Tibial nerve (tissue), 4 donors: ENCODE measurements at places on chromosomes 7 and 10.

GRCh38 chr10:66843396-66843795, 82.4 kb upstream of the LRRTM3 start:
- DNase-seq = no peak

- DNase-seq = no peak
These were observed 37.8 kb downstream of the COBL start for GRCh38 chr7:51278797-51279196.

DNA sequence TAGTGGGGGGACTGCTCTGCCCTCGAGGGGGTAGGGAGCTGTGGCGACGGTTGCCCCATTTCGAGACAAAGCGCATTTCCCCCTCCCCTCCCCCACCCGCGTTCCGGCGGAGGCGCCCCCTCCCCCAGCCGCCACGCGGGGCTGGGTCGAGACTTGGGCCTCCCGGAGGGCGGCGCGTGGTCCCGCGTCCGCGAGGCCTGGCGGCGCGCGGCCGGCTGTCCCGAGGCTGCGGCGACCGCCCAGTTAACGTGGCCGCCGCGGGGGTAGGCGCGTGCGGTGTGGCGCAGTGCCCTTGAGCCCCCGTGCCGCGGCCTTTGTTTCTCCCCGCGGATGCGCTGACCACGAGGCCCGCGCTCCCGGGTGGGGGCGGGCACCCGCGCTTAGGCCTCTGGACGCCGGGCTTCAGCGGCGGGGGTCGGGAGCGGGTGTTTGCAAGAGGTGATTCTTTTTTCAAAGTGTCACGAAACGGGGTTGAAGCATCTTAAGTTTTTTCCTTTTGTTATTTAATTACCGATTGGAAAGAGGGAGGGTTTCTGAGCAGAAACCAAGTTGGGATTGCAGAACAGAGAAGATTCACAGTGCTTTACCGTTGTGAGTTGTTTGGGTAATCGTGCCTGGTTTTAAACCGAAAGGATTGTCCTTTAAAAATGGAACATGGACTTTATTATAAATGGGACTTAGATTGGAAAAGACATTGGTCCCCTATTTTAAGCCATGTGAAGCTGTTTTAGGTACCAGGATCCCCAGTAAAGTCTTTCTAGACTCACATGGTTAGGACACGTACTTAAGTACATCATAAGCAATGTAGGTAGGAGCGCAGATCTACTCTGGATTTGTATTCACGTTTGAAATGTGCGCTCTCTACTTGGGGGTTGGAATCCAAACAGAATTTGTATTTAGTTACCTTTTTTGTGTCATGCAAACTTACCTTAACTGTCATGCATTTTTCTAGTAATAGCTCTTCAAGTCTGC, 760 bp downstream of the CBX3 start:
- peak; percentile 22 for DNase-seq

- no peak for DNase-seq
These were observed 14.8 kb downstream of the MYL10 start for GRCh38 chr7:101614098-101614938.

DNA sequence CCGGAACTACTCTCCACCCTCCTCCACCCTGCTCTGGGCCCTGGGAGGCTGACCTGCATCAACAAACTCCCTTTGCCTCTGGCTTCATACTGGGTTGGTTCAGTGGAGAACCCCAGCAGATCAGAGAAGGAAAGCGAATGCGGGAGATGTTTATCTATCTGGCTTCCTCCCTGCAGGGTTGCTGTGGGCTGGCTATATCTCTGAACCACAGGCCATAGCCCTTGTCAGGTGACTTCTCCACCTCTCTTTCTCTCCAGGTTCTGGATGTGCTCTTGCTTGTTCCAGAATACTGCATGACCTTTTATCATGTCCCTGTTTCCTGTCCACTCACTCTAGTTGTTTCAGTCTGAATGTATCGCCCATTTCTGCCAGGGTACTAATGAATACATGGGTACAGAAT, 51.7 kb upstream of the IFRD1 start:
- no peak for DNase-seq

GRCh38 chr10:33618196-33618595, 283.7 kb upstream of the NRP1 start:
- DNase-seq = no peak

- DNase-seq = no peak
These were observed 71.1 kb upstream of the MYL10 start for GRCh38 chr7:101699881-101700823.

GRCh38 chr10:107152087-107152486, 12.4 kb downstream of the SORCS1 start:
- DNase-seq = no peak

GRCh38 chr10:103982639-103983038, 15.7 kb downstream of the SLK start:
- DNase-seq = no peak

- DNase-seq = no peak
These were observed 16.6 kb upstream of the ADRB1 start for GRCh38 chr10:114027041-114027394.

DNA sequence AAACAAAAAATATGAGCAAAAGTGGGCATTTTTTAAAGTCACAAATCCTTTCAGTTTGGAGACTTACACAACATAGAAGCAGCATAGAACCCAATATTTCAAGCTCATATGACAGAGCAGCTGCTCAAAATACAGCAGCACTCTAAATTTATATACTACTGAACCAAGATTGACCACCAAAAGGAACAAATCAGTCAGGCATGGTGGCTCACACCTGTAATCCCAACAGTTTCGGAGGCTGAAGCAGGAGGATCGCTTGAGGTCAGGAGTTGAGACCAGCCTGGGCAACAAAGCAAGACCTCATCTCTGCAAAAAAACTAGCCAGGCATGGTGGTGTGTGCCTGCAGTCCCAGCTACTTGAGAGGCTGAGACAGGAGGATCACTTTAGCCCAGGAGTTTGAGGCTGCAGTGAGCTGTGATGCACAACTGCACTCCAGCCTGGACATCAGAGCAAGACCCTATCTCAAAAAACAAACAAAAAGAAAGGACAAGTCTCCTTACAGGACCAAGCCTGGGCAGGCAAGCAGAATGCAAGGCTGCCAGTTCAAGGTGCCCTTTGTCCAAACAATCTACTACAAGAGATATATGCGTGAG, 40.0 kb downstream of the PARD3 start:
- no peak for DNase-seq

GRCh38 chr10:81831060-81831459, 43.9 kb upstream of the NRG3 start:
- no peak for DNase-seq

- no peak for DNase-seq
These were observed 5.2 kb downstream of the ZNF655 start for GRCh38 chr7:99563650-99564049.

GRCh38 chr7:140304191-140304799, 94.0 kb downstream of the SLC37A3 start:
- DNase-seq = no peak

GRCh38 chr7:50807026-50807730, 24.5 kb upstream of the GRB10 start:
- no peak for DNase-seq

DNA sequence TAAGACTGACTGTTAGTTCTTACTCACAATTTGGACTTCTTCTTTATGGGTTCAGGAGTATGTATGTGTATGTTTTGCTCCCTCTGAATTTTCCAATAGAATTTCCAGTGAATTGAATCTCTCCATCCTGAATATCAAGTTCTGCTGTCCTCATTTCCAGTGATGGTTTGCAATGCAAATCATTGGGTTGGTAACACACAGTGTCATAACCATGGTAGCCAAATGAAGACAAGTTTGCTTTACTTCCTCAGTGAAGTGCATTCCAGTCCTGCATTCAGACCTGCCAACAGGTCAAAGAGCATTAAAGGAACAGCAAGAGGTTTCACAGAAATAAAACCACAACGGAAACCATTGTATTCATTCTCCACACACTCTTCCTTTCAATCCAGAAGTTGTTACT, 15.2 kb downstream of the ITPRID1 start:
- no peak for DNase-seq

DNA sequence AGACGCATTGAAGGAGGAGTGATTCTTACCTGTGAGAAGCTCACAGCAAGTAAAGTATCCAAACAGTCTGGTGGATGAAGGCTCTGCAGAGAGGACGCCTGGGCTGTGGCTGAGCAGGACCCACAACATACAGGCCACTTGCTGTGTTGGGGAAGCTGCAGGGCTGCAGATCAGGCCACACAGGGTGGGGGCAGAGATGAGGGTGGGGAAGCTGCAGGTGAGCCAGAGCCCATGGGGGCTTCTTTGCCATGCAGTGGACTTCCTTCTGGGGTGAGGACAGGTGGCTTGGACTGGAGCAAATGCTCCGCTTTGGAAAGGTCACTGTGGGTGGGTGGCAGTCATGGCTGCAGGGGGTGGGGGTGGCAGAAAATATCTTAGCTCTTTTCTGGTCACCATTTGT, 214.8 kb downstream of the GLRX3 start:
- no peak for DNase-seq

GRCh38 chr10:86931872-86932271, 25.5 kb downstream of the MMRN2 start:
- no peak for DNase-seq

DNA sequence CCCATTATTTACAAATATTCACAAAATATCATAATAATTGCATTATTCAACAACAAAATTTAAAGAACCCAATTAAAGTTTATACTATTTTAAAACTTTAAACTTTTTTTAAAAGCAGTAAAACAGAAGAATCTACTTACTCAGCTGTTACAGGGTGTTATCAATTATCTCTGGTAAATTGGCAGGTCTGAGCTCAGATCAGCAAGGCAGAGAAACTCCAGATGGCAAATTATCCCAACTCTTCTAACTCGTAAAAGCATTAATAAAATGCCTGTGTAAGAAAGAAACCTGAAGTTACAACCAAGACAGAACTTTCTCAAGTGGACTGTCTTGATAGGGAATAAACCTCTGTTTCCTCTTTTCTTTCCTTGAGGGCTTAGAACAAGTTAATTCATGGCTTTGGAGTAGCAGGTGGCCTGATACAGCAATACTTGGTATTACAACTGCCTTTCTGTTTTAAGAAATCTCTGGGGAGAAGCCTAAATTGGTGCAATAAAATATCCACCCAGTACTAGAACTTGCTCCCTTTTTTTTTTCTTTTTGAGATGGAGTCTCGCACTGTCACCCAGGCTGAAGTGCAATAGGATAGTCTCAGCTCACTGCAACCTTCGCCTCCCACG, 275.3 kb upstream of the MKLN1 start:
- no peak for DNase-seq

DNA sequence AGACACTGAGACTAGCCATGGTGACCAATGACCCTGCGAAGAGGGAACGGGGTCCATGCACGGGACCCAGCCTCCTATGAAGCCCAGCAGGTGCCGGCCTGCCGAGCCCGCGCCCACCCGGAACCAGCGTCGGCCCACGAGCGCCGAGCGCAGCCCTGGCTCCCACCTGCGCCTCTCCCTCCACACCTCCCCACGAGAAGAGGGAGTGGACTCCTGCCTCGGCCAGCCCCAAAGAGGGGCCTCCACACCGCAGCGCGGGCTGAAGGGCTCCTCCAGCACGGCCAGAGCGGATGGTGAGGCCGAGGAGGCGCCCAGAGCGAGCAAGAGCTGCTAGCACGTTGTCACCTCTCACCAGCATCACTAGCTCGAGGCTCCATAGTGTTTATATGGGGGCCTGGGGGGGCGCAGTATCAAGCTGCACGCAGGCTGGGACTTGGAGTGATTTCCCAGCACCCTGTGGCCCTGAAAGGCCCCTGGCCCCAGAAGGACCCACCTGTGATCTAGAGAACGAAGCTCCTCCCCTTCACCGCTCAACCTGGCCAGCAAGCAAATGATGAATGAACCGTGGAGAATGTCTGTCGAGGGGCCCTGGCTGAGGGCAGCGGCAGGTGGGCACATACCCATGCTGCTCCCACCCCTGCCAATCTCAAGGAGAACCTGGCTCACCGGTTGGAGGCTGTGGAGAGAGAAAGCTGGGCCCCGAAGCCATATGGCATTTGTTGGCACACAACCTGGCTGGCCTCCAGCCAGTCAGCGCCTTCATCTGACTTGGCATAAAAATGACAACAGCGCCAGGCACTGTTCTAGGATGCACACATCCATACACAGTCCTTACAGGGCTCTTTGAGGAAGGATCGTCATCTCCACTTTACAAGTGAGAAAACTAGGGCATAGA, 30.7 kb downstream of the GHRHR start:
- no peak for DNase-seq

GRCh38 chr10:75688506-75689300, 257.3 kb downstream of the LRMDA start:
- no peak for DNase-seq
